Progenitor cell of endocrine pancreas (in vitro differentiated cells): ENCODE measurements at places on chromosomes 3 and 15.

- DNase-seq: no peak
These were observed 289.7 kb upstream of the DCBLD2 start for GRCh38 chr3:99191186-99191585.

- no peak for DNase-seq
These were observed 103.9 kb downstream of the FBN1 start for GRCh38 chr15:48541341-48542278.

DNA sequence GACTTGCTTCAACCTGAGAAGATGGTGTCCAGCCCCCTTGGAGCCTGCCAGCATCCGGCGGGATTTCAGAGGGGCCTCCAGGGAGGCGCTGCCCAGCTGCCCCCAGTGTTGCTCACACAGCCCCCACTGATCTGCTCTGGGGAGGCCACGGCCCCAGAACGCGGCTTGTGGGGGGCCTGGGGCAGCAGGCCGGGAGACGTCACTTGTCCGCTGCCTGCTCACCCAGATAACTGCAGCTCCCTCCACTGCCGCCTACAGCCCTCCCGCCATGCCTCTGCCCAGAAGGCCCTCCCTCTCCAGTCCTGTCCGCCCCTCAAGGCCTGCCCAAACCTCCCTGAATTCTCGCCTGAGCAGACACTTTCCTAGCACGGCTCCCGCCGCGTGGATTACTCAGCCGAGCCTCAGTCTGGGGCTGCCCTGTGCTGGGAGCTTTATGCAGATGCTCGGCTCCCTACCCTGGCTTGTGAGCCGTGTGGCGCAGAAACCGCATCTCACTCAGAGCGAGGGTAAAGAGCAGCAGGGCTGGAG lies 17.2 kb upstream of the ADIPOQ start:
- DNase-seq: no peak

- no peak for DNase-seq
These were observed 13.2 kb upstream of the SLC2A2 start for GRCh38 chr3:171039674-171040073.

- no peak for DNase-seq
These were observed 1.2 kb downstream of the RASGRF1 start for GRCh38 chr15:79089331-79089889.

GRCh38 chr15:58535894-58536293 lies 104.1 kb downstream of the LIPC start:
- DNase-seq: no peak

DNA sequence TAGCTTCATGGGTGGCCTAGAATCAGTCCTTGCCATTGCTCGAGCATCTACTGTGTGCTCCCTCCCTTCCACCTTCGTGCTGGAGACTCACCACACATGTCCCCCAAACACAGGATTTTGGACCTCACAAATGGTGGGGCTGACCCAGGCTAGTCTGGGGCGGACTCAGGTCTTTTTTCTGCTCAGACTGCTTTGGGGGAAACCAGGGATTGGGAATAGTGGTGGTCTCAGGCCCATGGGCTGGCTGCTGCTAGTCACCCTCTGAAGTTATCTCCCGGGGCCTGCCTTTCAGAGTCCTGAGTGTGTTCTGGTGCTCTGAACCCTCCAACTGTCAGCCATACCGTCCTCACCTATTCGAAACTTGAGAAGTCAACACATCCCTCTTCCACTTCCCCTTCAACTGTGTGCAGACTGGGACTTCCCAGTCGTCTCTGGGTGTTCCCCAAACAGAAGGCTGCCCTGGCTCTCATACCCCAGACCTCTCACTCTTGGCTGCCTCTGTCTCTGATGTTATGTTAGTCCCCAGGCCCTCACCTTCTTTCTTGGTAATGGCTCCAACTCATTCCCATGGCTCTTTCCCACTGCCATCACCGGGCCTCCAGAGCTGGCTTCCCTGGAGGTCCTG lies 46.0 kb downstream of the PPCDC start:
- DNase-seq: no peak

DNA sequence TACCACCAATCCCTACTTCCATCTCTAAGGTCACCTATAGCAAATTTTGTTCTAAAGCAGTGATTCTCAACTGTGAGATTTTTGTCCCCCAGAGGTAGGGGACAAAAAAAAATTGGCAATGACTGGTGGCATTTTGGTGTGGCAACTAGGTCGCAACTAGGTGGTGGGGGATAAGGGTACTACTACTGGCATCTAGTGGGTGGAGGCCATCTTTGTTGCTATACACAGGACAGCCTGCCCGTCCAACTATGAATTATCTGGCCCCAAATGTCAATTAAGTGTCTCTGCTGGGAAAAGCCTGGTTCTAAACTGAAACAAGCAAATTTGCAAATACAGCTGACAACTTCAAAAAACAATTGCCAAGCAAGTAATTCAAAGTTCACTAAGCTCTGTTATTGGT lies 1.4 kb downstream of the MTMR10 start:
- DNase-seq: no peak
